ENCODE measurements at places on chromosomes 1 and 21.

DNA sequence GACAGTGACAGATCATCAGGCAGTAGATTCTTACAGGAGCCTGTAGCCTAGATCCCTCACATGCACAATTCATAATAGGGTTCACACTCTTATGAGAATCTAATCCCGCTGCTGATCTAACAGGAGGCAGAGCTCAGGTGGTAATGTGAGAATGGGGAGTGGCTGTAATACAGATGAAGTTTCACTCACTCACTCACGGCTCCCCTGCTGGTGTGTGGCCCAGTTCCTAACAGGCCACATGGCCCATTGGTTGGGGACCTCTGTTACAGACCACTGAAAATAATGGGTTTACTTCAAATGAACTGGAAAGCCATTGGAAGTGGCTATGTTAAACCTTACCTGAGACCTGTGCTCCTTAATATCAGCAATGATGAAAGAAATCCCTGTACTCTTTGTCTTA lies 151.0 kb downstream of the GRIK1 start:
- no peak for DNase-seq

- DNase-seq, result no peak
Observed at GRCh38 chr1:228405979-228406228, 731 bp downstream of the TRIM11 start.

- DNase-seq, result no peak
Observed at GRCh38 chr1:188735567-188735966, 1742.1 kb downstream of the BRINP3 start.

GRCh38 chr1:211526101-211526500 lies 34.1 kb upstream of the RD3 start:
- DNase-seq, result no peak

DNA sequence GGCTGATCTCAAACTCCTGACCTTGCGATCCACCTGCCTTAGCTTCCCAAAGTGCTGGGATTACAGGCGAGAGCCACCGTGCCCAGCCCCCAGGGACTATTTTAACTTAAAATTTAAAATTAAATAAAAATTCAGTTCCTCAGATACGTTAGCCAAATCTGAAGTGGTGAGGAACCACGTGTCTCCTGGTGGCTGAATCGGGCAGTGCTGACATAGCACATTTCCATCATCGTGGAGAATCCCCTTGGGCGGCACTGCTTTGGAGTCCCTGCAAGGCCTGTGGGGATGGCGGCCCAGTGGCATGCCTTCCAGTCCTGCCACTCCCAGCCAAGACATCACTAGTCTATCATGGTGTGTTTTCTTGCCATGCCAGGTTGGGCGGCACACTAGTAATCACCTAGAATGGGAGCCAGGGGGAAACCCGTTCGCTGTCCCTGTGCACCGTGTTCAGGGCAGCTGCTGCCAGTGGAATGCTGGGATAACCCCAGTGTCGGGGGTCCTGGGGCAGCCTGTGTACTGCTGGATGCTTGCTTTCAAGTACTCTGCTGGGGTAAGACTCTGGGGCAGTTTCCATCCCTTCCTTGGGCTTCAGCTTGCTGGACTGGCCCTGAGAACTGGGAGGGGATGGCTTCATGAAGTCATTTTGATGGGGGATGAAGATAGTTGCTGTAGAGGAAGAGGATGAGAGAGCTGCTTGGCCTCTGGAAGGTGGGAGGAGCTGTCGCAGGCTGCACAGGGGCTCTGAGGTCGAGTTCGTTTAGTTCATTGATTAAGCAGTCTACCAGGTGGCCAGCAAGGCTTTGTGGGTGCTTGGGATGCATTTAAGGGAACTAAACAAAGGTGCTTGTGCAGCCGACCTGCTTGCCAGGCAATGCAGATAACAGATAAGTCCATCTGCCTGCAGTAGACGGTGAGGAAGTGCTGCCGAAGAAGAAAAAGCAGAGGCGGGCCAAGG lies 4.6 kb downstream of the ZBTB48 start:
- DNase-seq, result no peak

- DNase-seq, result no peak
Observed at GRCh38 chr1:77958391-77958790, 20.5 kb downstream of the FUBP1 start.
